ENCODE measurements at places on chromosomes 6 and 20.
A peak's percentile ranks its signal among the peaks of the same experiment; 100 is the strongest.

DNA sequence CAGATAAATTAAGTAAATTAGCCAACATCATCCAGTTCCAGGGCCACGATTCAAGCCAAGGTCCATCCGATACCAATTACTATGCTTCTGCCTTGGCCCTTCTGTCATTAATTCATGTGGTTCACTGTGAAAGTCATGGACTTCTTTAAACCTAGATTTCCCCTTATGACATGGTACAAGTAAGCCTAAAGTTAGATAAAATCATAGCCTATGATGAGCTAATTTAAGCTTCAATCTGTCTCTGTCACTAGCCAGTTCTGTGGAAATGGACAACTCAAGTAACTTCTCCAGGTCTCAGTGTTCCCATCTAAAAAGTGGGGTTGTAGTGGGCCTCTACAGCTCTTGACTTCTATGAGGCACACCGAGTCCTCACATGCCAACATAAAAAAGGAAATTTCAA, 225.5 kb upstream of the MARCKS start:
- no peak for DNase-seq

- DNase-seq: peak; percentile 24
Observed at GRCh38 chr6:25027221-25027916, 91.6 kb upstream of the RIPOR2 start.

GRCh38 chr20:18852318-18852717, 38.7 kb downstream of the SCP2D1 start:
- no peak for DNase-seq

DNA sequence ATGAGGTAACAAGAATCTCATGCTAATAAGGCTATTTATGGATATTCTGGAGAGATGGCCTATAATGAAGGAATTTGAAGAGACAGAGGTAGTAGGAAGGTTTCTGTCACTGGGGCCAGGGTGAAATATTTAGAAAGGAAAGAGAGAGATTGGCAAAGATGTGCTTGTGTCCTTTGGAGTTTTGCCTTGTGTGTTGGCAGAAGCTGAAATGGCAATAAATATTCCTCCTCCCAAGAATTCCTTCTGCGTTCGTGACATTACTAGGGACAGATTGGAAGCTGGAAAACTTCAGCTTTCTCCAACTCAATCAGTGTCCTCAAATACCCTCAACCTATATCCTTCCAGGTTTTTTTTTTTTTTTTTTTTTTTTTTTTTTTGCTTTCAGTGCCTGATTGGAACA, 6.3 kb downstream of the SAMD5 start:
- no peak for DNase-seq

DNA sequence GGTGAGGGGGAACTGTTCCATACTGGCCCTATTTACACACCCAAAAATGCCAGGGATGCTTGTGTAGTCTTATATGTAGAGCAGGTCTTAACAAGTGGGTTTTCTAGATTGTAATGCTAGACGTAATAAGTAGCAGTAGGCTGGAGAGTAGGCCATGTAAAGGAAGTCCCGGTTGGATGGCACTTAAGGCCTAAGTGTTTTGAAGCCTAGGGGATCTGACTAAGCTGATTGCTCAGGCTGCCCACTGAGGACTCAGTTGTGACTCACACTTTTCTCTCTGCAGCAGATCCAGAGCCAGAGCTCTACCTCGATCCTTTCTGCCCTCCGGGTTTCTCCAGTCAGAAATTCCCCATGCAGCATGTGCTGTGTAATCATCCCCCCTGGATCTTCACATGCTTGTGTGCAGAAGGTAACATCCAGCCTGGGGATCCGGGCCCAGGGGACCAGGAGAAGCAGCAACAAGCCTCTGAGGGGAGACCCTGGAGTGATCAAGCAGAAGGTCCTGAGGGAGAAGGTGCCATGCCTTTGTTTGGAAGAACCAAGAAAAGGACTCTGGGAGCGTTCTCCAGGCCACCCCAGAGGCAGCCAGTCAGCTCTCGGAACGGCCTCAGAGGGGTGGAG, 26.6 kb downstream of the ZNF133 start:
- DNase-seq: no peak

DNA sequence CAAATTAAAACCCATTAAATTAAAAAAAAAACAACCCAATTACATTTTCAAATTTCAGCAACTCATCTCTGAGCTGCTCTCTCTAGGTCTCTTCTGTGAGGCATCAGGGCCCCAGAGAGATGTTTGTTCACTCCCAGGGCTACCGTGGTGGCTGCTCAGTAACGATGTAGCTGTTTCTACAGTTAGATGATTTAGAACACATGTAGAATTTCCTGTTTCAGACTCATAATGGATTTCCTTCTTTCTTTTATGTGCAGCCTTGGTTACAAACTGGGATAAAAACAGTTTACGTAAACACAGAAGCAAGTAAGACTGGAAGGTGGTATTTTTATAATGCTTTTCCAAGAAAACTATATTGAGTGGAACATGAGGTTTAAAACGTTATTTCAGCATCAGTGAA, 116.1 kb upstream of the CCN2 start:
- peak; percentile 92 for DNase-seq

Measured in DMS153 (cell line).